ENCODE measurements at places on chromosomes 4 and X. TPM values are rescaled to one million over a fixed set of nuclear protein-coding genes. Genes with fewer than 3 reads are reported as not detected.

The GAB3 gene
- total RNA-seq: 0.50 TPM

The IL15 gene
- 2.7 TPM for total RNA-seq

The NAP1L3 gene
- 54.9 TPM for total RNA-seq

The GATA1 gene
- not detected for total RNA-seq

The RHOXF2 gene
- not detected for total RNA-seq

The ARHGEF9 gene
- 28.2 TPM for total RNA-seq

The UGT2B11 gene
- not detected for total RNA-seq

The RAB33A gene
- total RNA-seq: 4.9 TPM

The ADRA2C gene
- total RNA-seq: 16.3 TPM

The MAGEB1 gene
- not detected for total RNA-seq

The CENPVL2 gene
- 5.2 TPM for total RNA-seq

The MAGIX gene
- total RNA-seq: 2.1 TPM

The CCKAR gene
- total RNA-seq: not detected

The L1CAM gene
- 27.6 TPM for total RNA-seq

The CCDC158 gene
- not detected for total RNA-seq

The SMIM10 gene
- total RNA-seq: 2.1 TPM

The GDI1 gene
- total RNA-seq: 95.9 TPM

The EDA2R gene
- total RNA-seq: 7.0 TPM

The INTS12 gene
- 12.6 TPM for total RNA-seq

The CTAG2 gene
- total RNA-seq: 0.87 TPM

The RHOXF1 gene
- total RNA-seq: 0.31 TPM

The FAM241A gene
- 0.63 TPM for total RNA-seq

The OTUD6A gene
- total RNA-seq: 0.17 TPM

The POU4F2 gene
- not detected for total RNA-seq

The JADE3 gene
- total RNA-seq: 14.1 TPM

The GPR119 gene
- total RNA-seq: not detected

The SYP gene
- total RNA-seq: 9.1 TPM

The TBX22 gene
- 0.24 TPM for total RNA-seq

The ANK2 gene
- total RNA-seq: 23.8 TPM

The MAGEC3 gene
- not detected for total RNA-seq

The OCIAD2 gene
- total RNA-seq: 40.6 TPM

The STPG2 gene
- not detected for total RNA-seq

The HEPH gene
- total RNA-seq: 64.7 TPM

The ATP1B4 gene
- not detected for total RNA-seq

The MAGEA10 gene
- total RNA-seq: not detected

The MAGEA2B gene
- total RNA-seq: 0.42 TPM

The SGCB gene
- total RNA-seq: 24.9 TPM

The HSD17B10 gene
- 78.9 TPM for total RNA-seq

The VEGFD gene
- not detected for total RNA-seq

The COL25A1 gene
- total RNA-seq: 5.6 TPM

The BEX5 gene
- total RNA-seq: 22.4 TPM

The FGF2 gene
- 96.0 TPM for total RNA-seq

The SYNPO2 gene
- total RNA-seq: 3.4 TPM

The GPR143 gene
- 17.2 TPM for total RNA-seq

The UGT2A3 gene
- not detected for total RNA-seq
